ENCODE measurements at places on chromosomes 7 and 10.

DNA sequence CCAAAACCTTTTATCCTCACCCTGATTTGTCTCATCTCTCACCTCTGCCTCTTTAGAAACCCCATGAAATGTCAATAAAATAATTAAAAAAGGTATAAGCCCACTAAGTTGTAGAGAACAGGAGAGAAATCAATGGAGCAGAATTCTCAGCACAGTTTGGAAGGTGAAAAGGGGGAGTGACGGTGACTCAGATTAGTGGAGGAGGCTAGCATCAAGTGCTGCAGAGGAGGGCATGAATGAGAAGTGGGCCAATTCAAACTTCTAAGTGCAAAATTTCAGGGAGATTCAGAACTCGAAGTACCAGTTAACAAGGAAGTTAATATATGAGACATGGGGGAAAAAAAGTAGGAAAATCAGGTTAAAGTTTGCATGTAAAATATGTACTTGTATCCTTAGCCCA is 34.9 kb upstream of the ETV1 start:
- no peak for DNase-seq

GRCh38 chr10:123967626-123968243 is 76.1 kb upstream of the CPXM2 start:
- peak; percentile 63 for DNase-seq

- DNase-seq = no peak
Observed at GRCh38 chr10:97090035-97090434, 95.7 kb downstream of the SLIT1 start.

GRCh38 chr7:137684776-137685175 is 162.0 kb downstream of the DGKI start:
- DNase-seq = no peak

- no peak for DNase-seq
Observed at GRCh38 chr10:84175436-84175835, 1.8 kb downstream of the GPR15LG start.

DNA sequence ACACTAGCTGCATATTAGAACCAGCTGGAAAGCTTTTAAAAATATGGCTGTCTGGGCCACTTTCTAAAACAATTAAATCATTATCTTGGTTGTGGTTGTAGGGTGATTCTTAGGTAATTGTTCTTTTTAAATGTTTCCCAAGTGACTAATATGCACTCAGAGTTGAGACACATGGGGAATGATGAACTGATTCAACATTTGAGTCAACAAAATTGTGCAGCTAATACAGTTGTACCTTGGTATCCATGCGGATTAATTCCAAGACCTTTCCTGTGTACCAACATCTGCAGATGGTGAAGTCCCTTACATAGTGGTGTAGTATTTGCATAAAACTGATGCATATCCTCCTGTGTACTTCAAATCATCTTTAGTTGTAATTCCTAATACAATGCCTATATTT is 242.2 kb downstream of the ATRNL1 start:
- DNase-seq = no peak

DNA sequence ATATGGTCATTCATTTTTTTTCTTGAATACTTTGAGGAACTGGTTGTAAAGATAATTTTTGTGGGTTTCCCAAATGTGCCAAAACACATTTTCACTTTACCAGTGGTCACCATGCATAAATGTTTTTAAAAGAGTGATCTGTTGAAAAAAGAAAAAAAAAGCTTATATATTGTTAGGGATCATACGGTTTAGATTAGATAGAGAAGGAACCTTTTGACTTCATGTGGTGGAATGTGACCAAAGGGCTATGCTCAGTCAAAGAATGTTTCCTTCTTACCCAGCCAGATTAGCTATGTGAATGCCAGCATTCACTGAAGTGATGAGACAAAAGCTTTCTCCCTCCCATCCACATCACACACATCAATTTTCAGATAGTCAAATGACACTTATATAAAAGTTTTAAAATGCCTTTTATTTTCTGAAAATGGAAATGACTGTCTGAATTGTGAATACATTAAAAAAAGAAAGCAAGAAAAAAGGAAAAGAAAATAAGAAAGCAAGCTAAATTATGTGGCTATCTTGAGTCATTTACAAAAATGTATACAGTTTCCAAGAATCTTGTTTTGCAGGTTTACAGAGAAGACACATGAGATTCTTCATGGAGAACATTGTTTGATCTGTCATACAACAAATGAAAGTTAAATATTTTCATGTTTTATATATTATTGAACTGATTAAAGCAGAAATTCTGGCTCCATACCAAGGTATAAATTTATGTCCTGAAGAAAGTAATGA is 8.6 kb upstream of the CPED1 start:
- peak; percentile 73 for DNase-seq

- no peak for DNase-seq
Observed at GRCh38 chr7:132654150-132654549, 77.9 kb upstream of the PLXNA4 start.

- DNase-seq = peak; percentile 52
Observed at GRCh38 chr10:2985729-2986232, 81.6 kb upstream of the PFKP start.

GRCh38 chr7:7100432-7100849 is 81.9 kb upstream of the C1GALT1 start:
- no peak for DNase-seq

DNA sequence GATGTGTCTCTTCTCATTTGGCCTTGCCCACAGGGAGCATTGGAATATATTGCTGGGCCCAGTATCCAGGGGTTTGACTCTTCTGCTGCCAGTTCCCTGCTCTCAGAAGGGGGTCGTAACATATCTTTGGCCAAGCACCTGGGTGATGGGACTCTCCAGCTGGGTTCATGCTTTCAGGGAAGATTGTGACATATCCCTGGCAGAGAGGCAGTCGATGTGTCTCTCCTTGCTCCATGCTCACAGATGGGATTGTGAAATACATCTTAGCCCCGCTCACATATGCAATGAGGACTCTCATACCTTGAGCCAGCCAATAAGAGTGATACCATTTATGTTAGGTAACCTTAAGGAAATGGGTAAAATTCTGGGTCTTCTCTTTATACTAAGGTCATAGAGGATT is 39.2 kb upstream of the ZNF680 start:
- DNase-seq = no peak
